ENCODE measurements at places on chromosomes 12 and 14.

DNA sequence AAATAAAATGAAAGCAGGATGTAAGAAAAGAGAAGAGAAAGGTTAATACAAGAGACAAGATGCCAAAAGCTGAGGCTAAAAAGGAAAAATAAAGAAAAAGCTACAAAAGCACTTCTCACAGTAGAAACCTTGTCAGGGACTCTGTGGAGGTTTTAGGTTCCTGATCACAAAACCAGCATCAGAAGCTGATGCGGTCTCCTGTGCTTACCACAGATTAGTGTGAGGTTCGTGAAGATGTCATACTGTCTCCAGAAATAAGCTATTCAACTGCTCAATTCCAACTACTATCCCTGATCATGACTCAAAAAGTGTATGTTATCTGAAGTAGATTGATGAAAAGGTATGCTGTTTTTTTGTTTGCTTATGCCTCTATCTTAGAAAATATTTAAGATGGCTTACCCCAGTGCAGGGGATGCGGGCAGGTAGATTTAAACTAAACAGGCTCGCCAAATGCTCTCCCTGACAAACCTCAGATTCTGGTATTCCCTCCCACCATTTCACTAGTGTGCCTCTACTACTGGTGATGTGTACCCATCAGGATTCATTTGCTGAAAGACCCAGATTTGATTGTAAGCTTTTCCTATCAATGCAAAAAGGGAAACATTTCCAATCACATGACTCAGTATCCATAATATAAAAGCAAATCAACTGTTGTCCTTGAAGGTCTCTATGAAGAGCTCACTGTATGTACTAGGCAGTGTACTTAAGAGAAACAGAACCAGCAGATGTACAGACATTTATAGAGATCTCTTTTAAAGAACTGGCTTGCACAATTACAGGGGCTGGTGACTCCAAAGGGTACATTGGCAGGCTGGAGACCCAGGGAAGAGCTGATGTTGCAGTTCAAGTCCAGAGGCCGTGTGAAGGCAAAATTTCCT lies 169.5 kb upstream of the FOXN3 start:
- no peak for DNase-seq

DNA sequence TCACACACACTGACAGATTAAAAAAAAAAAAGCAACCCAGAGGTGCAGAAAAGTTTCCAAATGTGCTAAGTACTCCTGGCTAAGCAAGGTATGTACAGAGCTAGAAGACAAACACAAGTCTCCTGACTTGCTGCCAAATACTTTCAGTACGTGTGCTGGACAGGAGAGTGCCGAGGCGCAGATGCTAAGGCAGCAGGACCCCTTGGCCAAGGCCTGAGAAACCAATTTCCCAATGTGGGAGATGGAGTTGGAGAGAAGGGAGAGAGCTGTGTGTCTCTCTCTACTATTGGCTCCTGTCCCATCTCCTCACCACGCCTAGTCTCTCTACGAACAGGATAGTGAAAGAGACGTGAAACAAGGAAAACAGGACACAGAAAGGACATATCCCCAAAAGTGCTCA lies 5.3 kb downstream of the SPRYD3 start:
- DNase-seq, result no peak

- DNase-seq, result no peak
Measured at GRCh38 chr14:93752980-93753561, 35.2 kb downstream of the PRIMA1 start.

DNA sequence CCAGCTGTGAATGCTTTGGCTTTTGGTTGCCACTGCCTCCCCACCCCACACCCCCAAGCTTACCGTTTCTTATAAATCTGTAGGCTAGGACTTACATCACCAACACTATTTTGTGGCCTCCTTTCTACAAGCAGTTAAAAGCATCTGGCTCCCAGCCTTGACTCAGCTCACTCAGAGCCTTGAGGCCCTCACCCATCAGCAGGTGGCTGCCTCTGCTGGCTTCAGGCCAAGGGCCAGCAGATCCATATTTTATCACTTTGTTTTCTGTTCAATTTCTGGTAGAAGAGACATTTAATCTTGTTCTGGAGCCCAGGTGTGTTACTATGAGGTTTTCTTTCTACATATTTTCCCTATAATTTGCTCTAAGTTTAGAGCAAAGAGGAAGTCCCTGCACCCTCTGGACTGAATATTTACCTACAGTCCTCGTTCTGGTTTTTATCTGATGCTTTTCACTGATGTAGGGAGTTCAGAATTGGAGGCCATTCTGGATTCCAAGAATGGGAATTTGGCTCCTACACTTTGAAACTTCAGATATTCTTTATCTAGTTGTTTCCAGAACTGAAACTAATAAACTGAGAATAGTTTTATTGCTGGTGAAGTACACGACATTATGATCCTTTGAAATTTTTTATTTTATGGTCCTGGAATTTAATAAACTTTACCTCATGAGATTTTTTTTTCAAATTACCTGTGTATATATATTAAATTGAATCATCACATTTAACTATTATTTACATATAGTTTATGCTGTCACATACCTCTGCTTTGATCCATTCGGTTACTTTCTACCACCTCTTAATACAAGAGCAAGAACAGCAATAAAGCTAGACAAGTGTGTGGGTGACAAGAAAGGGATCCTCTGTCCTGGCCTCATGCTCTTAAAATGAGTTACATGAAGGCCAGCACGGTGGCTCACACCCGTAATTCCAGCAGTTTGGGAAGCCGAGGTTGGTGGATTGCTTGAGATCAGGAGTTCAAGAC lies 22.2 kb downstream of the PLBD1 start:
- no peak for DNase-seq

DNA sequence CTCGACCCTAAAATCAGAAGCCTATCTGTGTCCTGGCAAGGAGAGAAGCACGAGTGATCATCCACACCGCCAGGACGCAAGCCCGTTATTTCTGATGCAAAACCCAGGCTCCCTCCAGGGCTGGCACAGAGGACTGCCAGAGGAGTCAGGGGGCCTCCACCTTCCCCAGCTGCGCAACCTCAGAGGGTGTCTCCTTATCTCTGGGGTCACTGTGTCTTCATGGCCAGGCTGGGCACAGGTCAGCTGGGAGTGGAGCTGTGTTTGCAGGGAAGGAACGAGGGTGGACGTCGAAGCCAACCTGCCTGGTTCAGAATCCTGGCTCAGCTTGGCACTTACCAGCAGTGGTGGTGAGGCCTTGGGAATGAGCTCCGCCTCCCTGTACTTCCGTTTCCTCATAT lies 12.0 kb upstream of the SERPINA3 start:
- DNase-seq, result no peak

- DNase-seq, result no peak
Measured at GRCh38 chr14:91278383-91278715, 33.8 kb upstream of the GPR68 start.

GRCh38 chr14:94100847-94101246 lies 9.7 kb upstream of the IFI27 start:
- no peak for DNase-seq

DNA sequence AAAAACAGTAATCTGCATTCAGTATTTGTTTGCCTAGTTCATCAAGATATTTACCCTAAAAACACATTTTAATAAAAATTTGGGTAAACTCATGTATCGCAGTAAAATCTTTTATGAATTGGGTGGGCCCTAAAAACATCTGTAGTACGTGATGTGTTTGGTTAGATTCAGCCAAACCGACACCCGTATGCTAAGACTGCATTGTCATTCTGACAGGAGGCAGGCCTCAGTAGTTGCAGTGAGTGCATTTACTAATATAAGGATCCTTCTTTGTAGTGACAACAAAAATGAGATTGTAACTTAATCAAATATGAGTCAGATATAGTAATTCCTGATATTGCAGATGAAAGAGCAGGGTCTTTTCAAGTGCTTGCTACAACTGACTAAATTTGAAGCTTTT lies 191.8 kb downstream of the SLC16A7 start:
- DNase-seq, result no peak

DNA sequence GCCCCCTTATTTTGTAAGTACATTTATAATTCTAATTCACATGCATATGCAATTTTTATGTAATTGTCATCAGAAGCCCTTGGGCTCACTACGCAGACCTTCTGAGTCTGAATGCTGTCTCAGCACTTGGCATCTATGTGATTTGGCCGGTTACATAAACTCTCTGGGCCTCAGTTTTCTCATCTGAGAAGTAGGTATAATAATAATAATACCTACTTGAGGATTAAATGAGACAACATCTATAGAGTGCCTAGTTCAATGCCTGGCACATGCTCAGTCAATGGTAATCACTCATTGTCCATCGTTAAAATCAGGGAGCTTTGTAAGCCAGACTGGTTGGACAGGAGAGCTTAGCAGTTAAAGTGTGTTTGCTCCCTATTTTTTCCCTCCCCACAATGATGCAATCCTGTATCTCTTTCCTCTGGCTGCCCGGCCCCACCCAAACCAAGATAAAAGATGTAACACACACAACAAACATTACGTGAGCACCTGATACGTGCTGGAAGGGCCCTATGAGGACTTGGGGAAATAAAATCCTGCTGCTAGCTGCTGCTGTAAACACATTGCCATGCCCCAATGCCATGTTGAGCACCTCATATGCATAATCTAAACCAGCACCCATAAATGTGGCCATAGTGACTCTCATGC lies 235.0 kb downstream of the CRADD start:
- DNase-seq, result no peak

DNA sequence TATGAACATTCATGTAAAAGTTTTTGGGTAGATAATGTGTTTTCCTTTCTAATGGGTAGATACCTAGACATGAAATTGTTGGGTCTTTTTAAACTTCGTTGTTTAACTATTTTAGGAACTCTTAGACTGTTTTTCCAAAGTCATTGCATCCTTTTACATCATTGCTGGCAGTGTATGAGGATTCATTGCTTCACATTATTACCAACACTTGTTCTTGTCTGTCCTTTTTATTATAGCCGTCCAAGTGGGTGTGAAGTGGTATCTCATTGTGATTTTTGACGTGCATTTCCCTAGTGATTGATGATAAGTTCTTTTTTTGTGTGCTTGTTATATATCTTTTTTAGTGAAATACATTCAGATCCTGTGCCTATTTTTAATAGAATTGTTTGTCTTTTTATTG lies 39.4 kb downstream of the USP15 start:
- no peak for DNase-seq

GRCh38 chr12:83082690-83083276 lies 396.1 kb downstream of the TMTC2 start:
- no peak for DNase-seq

DNA sequence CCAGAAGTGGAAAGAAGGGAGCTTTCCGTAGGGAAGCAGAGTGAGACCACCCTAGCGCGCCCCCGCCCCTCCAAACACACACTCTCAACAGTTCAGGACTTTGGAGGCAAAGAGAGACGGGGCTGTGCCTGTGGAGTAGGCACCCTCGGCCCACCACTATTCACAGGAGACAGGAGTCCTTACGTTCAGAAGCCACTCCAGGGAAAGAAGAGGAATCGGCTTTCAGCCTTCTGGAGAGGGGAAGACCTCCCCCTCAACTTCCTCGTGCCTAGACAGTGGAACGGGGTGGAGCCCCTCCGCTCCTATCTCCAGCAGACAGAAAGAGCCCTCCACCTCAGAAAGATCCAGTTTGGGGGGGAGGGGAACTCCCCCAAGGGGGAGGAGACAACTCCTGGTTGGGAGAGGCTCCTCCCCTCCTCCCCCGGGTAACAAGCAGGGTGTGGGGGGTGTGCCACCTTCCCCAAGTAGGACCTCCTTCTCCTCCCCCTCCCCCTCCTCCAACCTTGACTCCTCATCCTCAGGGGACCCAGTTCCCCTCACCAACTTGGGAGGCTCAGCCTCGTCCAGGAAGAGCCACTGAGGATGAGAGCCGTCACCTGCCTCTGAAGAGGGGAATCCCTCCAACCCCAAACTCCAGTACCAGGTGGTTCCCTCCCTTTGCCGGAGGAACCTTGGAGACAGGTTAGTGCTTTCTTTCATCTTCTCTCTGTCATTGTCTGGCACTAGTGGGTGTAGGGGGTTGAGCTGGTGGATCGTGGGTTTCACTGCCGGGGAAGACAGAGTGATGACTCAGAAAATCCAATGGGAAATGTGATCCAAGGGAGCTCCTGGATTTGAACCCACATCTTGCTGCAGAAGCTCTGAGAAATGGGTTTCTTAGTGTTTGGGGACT lies 883 bp downstream of the FOXJ2 start:
- peak; percentile 29 for DNase-seq

DNA sequence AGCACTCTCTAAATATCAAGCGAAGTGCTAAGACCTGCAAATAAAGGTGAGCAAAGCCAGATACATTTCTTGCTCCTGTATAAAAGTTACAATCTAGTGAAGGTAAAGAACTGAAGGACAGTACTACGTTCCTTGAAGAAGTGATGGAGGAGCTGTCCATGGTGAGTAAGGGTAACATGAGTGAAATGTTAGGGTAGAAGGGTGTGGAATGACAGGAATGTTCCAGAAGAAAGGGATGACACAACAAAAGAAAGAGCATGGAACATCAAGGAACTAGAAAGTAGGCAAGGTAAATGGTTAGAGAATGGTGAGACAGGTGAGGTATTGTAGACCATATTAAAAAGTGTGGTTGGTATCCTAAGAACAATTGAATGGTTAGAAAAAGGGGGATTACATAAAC lies 272.4 kb downstream of the ACSS3 start:
- no peak for DNase-seq

DNA sequence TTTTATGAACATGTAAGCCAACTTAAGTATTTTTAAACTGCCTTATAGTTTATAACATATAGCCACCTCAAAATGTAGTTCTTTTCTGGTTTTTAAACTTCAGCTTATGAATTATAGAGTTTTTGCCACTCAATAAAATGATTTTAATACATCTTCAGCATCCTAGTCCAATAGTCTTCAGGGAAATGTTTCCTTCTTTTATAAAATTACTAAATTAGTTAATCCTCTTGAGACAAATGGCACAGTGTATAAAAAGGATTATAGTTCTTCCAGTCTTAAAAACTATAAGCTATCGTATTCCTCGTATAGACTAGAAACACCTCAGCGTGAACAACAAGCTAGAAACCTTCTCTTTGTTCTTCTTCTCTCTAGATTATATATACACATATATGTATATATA lies at the start of gene OR6C74:
Gene OR6C74 (plus strand): TSS at position 301 of the 400 bp plus-strand sequence. CDS start 2,679 bp downstream, outside the sequence.
- DNase-seq, result no peak

DNA sequence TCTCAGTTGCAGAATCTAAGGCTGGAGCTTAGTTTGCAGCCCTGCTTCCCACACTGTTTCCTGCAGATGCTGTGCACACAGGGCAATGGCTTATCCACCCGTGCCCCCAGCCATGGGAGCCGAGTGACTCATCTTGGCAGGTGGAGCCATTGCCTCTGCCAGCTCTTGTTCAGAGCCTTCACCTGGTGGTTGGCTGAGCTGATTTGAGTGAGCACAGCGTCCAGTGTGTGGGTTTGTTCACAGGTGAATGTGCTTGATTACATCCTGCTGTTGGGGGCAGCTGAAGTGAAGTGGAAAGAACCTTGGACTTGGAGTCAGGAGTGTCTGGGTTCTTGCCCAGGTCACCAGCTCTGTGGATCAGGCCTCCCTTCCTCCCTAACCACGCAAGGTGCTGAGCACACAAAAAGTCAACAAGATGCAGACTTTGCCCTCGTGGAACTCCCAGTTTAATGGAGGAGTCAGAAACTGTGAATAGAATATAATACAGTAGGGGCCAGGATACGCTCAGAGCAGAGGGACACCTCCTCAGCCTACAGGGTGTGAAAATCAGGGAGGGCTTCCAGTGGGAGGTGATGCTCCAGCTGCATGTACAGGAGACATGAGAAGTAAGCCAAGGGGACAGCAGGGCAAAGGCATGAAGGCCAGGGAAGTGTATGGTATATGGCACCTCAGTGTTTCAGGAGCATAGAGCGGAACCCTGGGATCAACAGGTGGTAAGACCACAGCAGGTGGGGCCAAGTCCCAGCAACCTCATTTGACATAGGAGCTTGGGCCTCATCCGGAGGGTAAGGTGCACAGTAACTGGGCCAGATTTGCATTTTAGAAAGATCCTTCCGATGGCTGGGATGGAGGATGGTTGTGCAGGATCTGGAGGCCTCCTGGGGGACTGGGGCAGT lies 22.8 kb downstream of the JDP2 start:
- no peak for DNase-seq

- DNase-seq, result no peak
Measured at GRCh38 chr14:59754256-59754655, 116.3 kb downstream of the RTN1 start.
